ENCODE measurements at places on chromosomes 6 and 20.

GRCh38 chr20:58492074-58492718 is 23.0 kb downstream of the APCDD1L start:
- no peak overlapping the region for H3K4me3 ChIP-seq
- no peak overlapping the region for H3K27ac ChIP-seq
- no peak for DNase-seq
- H3K4me1 ChIP-seq = no peaks in the 10 kb centered on the region

DNA sequence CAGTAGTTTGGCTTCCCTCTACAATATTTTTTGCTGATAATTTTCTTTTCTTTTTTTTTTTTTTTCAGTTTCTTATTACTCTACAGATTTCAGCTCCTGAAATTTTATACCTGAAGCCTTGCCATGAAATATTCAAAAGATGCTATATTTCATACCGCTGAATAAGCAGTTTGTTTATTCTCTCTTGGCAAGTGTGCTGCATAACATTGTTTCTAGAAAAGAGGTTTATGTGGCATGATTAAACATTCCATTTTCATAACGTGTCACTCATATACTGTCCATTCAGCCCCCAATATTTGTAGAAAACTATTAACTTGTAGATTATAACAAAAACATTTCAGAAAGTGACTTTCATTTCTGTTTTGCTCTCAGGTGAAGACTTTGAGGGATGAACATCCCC is 174.4 kb upstream of the NOX3 start:
- H3K4me1 ChIP-seq = no peaks in the 10 kb centered on the region
- H3K27me3 ChIP-seq = no peaks in the 10 kb centered on the region
- no peak overlapping the region for H3K4me3 ChIP-seq

DNA sequence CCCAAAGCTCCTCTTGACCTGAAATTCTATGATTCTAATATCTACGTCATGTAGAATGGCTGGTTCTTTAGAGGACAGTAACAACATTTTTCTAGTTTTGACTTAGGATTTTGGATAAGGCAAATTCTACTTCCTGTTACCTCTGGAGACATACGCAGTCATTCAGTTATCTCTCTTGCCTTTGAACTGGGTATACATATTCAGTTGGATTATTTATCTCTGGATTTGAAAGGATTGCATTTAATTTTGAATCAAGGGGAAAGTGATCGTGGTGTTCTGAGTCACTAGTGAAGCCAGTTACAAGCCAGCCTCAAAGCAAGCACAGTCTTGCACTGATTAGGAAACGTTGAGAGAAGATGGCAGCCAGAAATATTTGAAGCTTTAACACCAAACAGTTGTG is 35.3 kb upstream of the BCAS1 start:
- no peaks in the 10 kb centered on the region for H3K4me1 ChIP-seq
- no peak for DNase-seq

GRCh38 chr20:497979-498378 is 35.6 kb upstream of the TBC1D20 start:
- H3K36me3 ChIP-seq = peaks cover 63% of the 10 kb centered on the region
- no peak for DNase-seq
- no peaks in the 10 kb centered on the region for H3K27me3 ChIP-seq
- no peaks in the 10 kb centered on the region for H3K4me1 ChIP-seq
- no peak overlapping the region for H3K4me3 ChIP-seq

GRCh38 chr20:3875378-3875974 is 13.7 kb upstream of the PANK2 start:
- H3K4me3 ChIP-seq = no peak overlapping the region
- DNase-seq = no peak
- H3K36me3 ChIP-seq = peaks cover 3% of the 10 kb centered on the region
- H3K27me3 ChIP-seq = no peaks in the 10 kb centered on the region

DNA sequence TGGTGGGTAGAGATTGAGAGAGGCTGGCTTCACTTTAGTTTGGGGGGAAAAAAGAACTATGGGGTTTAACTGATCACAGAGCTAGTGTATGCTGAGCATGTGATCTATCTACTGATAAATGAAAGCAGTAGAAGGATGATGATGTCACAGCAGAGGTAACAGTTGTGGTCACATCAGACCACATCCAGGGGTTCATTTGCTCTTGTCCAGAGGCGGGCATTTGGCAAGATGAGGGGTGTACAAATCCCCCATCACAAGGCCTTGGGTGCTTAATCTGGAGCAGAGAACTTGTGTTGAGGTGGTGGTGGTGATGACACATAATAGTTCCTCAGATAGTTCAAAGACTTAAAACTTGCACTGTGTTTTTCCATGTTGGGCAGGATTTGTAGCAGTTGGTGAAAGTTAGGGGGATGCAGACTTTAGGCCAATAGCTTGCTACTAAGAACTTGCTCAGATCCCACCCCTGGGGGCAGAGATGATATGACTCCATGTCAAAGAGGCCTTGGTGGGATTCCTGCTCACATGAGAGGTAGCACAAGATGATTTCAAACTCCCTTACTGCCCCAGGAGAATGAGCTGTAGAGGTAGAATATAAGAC is 63.4 kb downstream of the PRDM1 start:
- H3K27me3 ChIP-seq = no peaks in the 10 kb centered on the region
- H3K4me1 ChIP-seq = no peaks in the 10 kb centered on the region
- peak; percentile 13 for DNase-seq
- no peak overlapping the region for H3K27ac ChIP-seq
- H3K4me3 ChIP-seq = no peak overlapping the region

DNA sequence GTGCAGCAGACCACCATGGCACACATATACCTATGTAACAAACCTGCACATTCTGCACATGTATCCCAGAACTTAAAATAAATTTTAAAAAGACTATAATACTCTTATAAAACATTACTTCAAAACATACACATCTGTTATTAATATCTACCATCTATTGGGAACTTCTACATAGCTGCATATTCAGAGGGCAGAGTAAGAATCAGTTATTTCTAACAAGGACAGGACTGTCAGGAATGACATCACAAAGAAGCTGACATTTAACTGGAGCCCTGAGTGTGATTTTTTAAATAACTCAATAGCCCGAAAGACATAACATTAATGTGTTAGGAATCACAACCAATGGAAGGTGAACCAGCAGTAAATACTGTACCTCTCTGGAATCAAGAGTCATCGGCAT is 276.7 kb upstream of the ECI2 start:
- no peaks in the 10 kb centered on the region for H3K27me3 ChIP-seq
- H3K4me1 ChIP-seq = no peaks in the 10 kb centered on the region
- H3K27ac ChIP-seq = no peak overlapping the region
- H3K4me3 ChIP-seq = no peak overlapping the region
- H3K36me3 ChIP-seq = no peaks in the 10 kb centered on the region

- H3K4me3 ChIP-seq = no peak overlapping the region
- no peak for DNase-seq
- no peaks in the 10 kb centered on the region for H3K27me3 ChIP-seq
- H3K36me3 ChIP-seq = no peaks in the 10 kb centered on the region
These were observed 39.2 kb upstream of the CLDN20 start for GRCh38 chr6:155224618-155225017.

GRCh38 chr20:6914986-6915385 is 147.5 kb downstream of the BMP2 start:
- DNase-seq = no peak
- no peak overlapping the region for H3K27ac ChIP-seq
- H3K4me3 ChIP-seq = no peak overlapping the region
- H3K4me1 ChIP-seq = no peaks in the 10 kb centered on the region

- no peak overlapping the region for H3K27ac ChIP-seq
- H3K4me3 ChIP-seq = peak overlapping the region; percentile 37
- peaks cover 11% of the 10 kb centered on the region for H3K4me1 ChIP-seq
- no peaks in the 10 kb centered on the region for H3K27me3 ChIP-seq
These were observed 21.5 kb downstream of the OR2B2 start for GRCh38 chr6:27890445-27891319.

DNA sequence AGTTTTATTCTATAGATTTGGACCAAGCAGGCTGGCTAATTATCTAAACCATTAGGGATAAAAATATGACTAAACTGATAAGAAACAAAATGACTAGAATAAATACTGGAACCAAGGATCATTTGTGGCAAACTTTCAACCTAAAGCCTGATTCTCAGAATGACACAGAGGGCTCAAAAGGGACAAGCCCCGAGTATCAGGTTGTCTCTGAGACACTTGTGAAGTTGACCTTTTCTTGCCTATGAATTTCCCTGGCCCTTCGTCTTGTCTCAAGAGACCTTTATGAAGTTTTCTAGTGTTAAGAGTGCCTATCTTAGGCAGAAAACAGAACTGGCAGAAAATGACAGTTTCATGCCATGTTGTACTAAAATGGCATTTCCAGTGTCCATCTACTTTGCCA is 68.3 kb downstream of the IMPG1 start:
- H3K27me3 ChIP-seq = no peaks in the 10 kb centered on the region
- DNase-seq = no peak
- no peaks in the 10 kb centered on the region for H3K4me1 ChIP-seq
- H3K36me3 ChIP-seq = no peaks in the 10 kb centered on the region
- no peak overlapping the region for H3K4me3 ChIP-seq
- H3K27ac ChIP-seq = no peak overlapping the region

DNA sequence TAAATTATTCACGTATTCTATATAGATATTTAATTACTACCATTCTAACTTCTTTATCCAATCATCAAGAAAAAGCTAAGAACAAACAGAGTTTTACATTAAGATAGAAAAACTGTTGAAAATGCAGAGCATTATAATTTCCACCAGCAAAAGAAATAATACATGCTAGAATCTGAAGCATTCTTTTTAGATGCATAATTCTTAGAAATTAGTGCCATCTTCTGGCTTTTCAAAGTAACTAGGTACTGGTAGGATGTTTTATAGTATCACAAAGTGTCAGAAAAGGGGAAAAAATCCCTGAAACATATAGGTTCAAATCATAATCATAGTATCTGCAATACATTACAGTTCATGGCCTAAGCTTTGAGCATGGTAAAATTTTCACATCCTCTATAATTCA is 178.9 kb downstream of the PHF3 start:
- H3K27ac ChIP-seq = no peak overlapping the region
- no peak overlapping the region for H3K4me3 ChIP-seq
- H3K36me3 ChIP-seq = no peaks in the 10 kb centered on the region
- DNase-seq = no peak
- H3K4me1 ChIP-seq = no peaks in the 10 kb centered on the region

GRCh38 chr6:125789576-125790357 is 993 bp upstream of the NCOA7 start:
- no peaks in the 10 kb centered on the region for H3K27me3 ChIP-seq
- DNase-seq = no peak
- peak overlapping the region; percentile 86 for H3K27ac ChIP-seq
- H3K4me3 ChIP-seq = peak overlapping the region; percentile 90
- H3K36me3 ChIP-seq = no peaks in the 10 kb centered on the region

- H3K27me3 ChIP-seq = no peaks in the 10 kb centered on the region
- peaks cover 53% of the 10 kb centered on the region for H3K36me3 ChIP-seq
- H3K27ac ChIP-seq = no peak overlapping the region
- DNase-seq = no peak
These were observed 28.0 kb downstream of the ARFGEF2 start for GRCh38 chr20:48949304-48950170.

- H3K27me3 ChIP-seq = no peaks in the 10 kb centered on the region
- no peaks in the 10 kb centered on the region for H3K36me3 ChIP-seq
- no peak overlapping the region for H3K4me3 ChIP-seq
- no peaks in the 10 kb centered on the region for H3K4me1 ChIP-seq
- no peak overlapping the region for H3K27ac ChIP-seq
- no peak for DNase-seq
These were observed 50.4 kb downstream of the PHACTR1 start for GRCh38 chr6:12767016-12767415.

DNA sequence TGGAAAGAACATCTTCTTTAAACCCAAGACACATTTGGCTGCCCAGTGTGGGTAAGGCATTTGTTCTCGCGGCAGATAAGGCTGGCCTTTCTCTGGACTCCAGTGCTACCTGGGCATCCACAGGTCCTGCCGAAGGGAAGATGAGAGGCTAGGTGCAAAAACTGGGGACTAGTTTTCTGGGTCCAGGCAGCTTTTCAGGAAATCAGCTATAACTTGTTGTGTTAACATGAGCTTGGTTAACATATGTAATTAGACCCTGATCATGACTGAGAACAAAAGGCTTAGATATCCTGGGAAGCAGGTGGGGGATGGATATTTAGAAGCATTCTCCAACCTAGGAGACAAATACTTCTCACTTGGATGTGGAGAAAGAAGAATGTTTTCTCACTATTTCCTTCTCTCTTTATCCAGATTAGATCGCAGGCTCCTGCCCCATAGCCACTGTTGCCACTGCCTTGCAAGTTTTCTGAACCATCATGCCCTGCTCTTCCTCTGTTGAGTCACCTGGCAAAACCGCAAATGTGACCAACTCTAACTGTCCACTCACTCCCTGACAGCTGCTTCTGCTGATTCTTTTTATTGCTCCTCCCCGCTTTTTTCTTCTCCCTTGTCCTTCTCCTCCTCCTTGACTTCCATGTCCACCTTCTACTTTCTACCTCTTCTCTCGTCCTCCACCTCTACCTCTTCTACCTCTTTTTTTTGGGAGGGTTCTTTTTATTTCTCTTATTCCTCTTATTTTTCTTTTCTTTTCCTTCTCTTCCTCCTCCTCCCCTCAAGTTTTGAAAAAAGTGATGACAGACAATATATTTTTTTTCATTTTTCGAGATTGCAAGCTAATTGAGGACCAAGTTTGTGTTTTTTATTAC is 258.1 kb downstream of the UTRN start:
- no peak overlapping the region for H3K4me3 ChIP-seq
- H3K4me1 ChIP-seq = no peaks in the 10 kb centered on the region
- no peaks in the 10 kb centered on the region for H3K27me3 ChIP-seq
- no peak for DNase-seq
- H3K36me3 ChIP-seq = peaks cover 58% of the 10 kb centered on the region

GRCh38 chr6:154555073-154555677 is 44.7 kb upstream of the CNKSR3 start:
- DNase-seq = no peak
- H3K4me3 ChIP-seq = no peak overlapping the region
- no peak overlapping the region for H3K27ac ChIP-seq
- H3K4me1 ChIP-seq = no peaks in the 10 kb centered on the region
- peaks cover 2% of the 10 kb centered on the region for H3K27me3 ChIP-seq
- no peaks in the 10 kb centered on the region for H3K36me3 ChIP-seq

DNA sequence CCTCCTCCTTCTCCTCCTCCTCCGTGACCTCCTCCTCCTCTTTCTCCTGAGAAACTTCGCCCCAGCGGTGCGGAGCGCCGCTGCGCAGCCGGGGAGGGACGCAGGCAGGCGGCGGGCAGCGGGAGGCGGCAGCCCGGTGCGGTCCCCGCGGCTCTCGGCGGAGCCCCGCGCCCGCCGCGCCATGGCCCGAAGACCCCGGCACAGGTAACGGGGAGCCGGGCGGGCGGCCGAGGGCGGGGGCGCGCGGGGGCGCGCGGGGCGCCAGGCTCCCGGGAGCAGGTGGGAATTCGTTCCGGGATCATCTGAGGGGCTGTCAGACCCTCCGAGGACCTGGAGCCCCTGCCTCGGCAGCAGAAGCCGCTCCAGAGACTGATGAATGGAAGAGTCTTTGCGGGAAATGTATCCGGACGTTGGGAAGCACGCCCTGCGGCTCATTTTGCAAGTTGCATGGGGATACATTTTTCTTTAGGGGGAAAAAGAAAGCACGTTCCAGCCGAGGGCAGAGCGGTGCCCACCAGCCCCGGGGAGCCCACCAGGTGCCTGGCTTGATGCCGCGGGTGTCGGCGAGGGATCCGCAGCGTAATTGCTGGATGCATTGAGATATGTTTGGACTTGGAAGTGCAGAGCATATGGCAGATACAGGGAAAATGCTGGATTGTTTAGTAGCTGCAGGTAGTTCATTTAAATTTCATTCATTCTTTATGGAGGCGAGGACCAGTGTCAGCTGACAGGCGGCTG is 394 bp downstream of the MYB start:
- H3K4me1 ChIP-seq = peaks cover 10% of the 10 kb centered on the region
- H3K4me3 ChIP-seq = peak overlapping the region; percentile 57
- H3K27me3 ChIP-seq = no peaks in the 10 kb centered on the region
- DNase-seq = no peak
